ENCODE measurements at places on chromosomes 11 and 22.

- DNase-seq: no peak
Measured at GRCh38 chr11:120217526-120217925, 6.7 kb downstream of the OAF start.

DNA sequence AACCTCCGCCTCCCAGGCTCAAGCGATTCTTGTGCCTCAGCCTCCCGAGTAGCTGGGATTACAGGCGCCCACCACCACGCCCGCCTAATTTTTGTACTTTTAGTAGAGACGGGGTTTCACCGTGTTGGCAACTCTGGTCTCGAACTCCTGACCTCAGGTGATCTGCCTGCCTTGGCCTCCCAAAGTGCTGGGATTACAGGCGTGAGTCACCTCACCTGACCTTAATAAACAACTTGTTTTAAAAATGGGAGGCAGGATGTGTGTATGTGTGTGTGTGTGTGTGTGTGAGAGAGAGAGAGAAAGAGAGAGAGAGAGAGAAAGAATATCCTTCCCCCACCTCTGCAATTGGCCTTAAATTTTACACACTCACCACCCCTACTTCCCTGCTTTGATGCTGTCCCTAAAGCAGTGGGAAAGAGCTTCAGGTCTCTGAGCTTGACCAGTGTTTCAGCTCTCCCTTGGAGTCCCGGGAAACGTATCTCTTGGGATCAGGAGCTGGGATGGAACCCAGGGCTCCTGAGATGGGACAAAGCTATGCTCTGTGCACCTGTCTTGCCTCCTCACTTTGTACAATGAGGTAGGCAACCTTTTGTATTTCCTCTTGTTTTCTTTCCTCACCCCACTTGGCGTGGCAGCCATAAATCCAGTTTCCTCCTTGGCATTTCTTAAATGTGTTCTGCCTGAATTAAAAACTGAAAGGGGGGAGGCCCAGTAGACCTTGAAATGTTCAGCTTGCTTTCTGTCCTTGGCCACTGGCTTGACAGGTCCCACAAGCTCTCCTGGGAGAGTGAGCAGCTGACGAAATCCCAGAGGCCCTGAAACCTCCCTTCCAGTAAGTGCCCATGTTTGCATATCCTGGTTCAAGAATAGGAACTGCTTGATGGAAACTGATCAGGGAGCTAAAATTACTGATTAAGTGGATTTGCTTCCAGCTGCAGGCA, 17.8 kb upstream of the XBP1 start:
- DNase-seq: no peak

- no peak for DNase-seq
Measured at GRCh38 chr22:21450320-21450831, 16.8 kb upstream of the TMEM191C start.

DNA sequence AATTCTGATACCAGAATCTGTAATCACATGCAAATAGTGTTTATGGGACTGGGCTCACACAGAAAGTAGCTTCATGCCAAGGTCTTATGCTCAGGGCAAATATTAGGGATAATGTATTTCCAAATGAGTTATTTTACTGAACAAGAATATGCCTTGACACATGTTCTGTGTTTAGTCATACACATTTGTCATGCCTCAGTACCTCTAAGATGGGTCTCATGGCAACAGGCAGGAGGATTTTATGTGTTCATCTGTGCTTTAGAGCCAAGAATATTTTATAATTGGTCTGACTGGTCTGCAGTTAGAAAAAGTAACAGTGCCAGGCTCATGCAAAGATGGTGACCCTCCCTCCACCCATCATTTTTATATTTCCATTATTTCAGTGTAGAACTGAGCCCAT, 49.1 kb downstream of the JAM3 start:
- DNase-seq: no peak

DNA sequence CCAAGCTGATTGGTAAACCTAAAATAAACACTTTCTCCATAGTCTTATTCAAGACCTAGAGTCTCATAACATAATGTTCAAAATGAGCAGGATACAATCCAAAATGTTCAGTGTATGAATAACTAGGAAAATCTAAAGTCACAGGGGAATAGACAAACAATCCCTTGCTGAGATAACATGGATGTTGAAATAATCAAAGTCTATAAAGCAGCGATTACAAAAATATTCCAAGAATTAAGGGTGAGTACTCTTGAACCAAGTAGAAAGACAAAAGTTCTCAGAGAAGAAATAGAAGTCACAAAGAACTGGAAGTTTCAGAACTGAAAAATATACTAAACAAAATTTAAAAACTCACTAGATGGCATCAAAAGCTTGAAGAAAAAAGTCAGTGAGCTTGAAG, 561.0 kb downstream of the INSC start:
- no peak for DNase-seq

- no peak for DNase-seq
Measured at GRCh38 chr11:105582497-105582896, 27.4 kb upstream of the GRIA4 start.

- no peak for DNase-seq
Measured at GRCh38 chr11:72860592-72860991, 46.4 kb downstream of the ATG16L2 start.

DNA sequence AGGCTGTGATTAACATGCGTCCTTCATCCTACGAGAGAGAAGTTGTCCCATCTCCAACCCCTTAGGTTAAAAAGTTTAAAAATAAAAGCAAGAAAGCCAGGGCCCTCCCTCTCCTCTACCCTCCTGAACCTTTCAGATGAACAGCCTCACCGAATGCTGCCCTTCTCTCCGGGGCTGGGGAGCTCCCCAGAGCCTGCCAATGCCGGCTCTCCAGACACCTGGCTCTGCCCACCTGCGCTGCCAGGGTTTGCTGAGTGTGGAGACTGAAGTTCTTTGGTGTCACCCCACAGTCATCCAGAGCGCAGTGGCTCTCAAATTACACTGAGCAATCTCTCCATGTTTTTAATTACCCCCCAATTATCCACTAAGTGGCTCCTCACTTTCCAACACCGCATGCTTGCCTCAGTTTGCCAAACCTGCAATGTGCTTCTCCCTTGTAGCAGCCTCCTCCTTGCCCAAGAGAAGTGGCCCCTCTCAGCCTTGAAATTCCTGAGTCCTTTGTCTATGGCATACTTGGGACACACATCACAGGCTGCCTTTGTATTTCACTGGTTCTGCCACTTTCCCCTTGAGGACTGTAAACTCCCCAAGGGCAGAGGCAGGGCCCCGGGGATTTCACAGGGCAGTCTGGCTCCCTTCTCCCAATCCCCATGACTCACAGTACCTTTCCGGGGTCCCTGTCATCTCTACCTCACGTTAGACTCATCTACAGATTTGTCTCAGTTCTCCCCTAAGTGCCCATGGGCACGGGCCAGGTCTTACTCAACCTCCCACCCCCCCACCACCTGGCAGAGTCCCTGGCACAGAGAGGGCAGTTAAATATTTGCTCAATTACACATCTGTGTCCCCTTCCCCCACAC, 2.0 kb downstream of the MYH9 start:
- peak; percentile 86 for DNase-seq

GRCh38 chr11:19087658-19088057, 27.1 kb upstream of the MRGPRX2 start:
- peak; percentile 80 for DNase-seq

- DNase-seq: no peak
Measured at GRCh38 chr11:104148074-104148473, 15.9 kb downstream of the PDGFD start.

- no peak for DNase-seq
Measured at GRCh38 chr11:117606790-117607189, 190.2 kb downstream of the DSCAML1 start.

GRCh38 chr22:43109921-43110443, 568 bp upstream of the BIK start:
- DNase-seq: no peak

GRCh38 chr22:35538801-35539321, 1.8 kb upstream of the RASD2 start:
- peak; percentile 66 for DNase-seq

DNA sequence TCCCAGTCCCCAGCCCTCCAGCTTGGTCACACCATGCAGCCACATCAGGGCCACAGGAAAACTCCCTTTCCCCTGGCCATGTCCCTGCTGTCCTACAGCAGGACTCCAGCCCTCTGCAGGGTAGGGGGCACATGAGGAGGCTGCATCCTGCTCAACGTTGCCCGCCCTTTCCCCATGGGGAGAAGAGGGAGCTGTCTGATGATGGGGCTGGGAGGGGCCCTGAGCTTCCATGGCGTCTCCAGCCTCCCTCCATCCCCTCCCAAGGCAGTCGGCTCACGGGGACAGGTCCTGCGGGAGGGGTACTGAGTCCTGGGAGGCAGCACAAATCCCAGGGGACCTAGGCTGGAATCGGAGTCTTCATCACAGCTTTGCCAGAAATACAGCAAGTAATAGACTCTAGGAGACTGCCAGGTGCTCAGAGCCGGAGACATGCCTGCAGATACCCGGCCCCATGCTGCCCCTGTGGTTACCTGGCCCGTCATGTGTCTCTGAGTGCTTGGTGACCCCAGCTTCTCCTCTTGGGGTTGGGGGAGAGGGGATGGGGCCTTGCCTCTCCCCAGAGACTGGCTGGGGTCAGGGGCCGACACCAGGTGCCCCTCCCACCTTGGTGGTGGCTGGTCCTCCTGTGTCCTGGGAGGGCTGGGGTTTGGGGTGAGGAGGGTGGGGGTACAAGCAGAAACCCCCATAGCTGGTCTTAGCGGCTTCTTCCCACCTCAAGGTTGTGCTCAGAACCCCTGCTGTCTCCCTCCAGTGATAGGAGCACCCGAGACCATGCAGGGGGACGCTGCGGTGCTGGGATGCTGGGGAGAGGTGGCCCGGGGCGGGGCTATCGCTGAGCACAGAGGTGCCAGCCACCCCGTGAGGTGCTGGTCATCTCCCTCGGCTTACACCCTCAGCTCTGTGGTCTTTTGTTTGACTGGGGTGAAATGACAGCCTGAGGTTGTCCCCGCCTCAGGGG, 2.3 kb downstream of the MRGPRE start:
- no peak for DNase-seq

GRCh38 chr22:26453812-26454500, 24.9 kb downstream of the ASPHD2 start:
- no peak for DNase-seq

DNA sequence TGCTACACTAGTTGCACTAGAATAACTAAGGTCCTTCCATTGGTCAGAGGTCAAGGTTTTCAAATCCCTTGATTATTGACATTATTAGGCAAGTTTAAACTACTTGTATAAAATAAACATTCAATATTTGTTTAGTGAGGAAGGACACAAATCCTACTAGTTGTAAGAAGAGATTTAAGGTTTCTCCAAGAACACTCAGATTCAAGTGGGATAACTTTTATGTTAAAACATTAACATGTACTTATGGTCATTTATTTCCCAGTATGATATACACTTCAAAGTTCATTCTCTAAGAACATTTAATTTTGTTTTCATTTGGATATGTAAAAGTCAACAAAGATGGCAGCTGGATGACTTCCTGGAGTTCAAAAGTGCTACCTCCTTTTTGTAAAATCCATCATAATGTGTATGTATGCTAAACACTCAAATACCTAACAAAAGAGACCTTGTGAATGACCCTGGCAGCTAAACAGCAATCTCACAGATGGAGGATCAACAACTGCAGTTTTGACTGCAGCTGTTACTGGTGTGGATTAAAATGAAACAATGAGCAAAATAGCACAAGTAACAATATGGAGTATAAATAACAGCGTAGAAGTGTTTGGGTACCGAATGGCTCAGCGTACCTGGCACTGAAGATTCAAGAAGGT, 1.5 kb downstream of the CCDC90B start:
- DNase-seq: no peak

- DNase-seq: no peak
Measured at GRCh38 chr11:1162491-1163311, 4.9 kb downstream of the MUC5AC start.

GRCh38 chr11:75267171-75267970, 26.8 kb downstream of the TPBGL start:
- no peak for DNase-seq

DNA sequence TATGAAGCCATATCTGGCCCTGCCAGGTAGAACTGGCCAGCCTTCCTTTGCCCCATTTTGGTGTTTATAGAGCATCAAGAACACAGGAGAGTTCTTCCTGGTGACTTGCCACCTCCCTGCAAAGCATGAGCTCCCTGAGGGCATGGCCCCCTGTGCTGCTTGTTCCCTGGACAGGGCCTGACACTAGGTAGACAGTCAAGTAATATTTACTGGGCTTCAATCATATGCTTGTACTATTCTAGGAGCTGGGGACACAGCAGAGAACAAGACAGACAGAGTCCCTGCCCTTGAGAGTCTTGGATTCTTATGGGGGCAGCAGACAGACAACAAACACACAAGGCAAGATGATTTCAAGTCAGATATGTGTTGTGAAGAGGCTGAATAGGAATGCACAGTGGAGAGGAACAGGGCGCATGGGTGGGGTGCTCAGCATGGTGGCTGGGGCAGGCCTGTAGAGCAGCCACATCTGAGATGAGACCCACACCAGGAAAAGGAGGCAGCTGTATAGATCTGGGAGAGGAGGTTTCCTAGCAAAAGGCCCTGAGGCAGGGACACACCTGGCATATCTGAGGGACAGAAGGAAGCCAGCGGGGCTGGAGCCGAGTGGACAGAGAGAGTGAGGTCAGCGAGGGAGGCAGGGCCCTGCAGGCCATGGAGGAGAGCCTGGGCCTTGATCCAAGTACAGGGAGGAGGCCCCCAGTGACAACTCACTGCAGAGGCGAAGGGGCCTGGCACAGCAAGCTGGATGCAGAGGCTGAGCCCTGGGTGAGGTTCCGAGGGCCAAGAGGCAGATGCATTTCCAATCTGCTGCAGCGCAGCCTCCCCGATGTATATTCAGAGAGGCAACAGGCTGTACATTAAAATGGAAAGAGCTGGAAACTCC, 10.2 kb upstream of the CBX6 start:
- no peak for DNase-seq

DNA sequence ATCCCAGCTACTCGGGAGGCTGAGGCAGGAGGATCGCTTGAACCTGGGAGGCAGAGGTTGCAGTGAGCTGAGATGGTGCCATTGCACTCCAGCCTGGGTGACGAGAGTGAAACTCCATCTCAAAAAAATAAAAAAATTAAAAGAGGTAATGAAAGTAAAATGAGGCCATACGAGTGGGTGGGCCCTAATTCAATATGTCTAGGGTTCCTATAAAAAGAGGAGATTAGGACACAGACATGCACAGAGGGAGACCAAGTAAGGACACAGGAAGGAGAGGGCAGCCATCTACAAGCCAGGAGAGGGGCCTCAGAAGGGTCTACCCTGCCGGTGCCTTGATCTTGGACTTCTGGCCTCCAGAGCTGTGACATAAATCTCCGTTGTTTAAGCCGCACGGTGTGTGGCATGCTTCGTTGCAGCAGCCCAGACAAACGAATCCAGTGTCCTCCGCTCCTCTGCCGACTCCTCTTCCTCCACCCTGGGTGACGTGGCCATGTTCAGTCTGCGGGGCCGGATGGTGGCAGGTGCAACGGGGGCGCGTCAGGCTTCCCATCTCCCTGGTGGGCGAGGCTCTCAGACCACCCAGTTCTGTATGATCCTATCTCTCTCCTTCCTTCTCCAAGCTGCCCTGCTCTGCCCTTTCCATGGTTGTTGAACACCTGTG, 51.6 kb upstream of the PARVG start:
- no peak for DNase-seq
